D341Med (cell line): ENCODE measurements at places on chromosomes 1 and 21.

- DNase-seq = no peak
Observed at GRCh38 chr1:167722870-167723251, 1.1 kb downstream of the MPZL1 start.

GRCh38 chr1:22498463-22498862 is 46.8 kb downstream of the ZBTB40 start:
- DNase-seq = no peak

- no peak for DNase-seq
Observed at GRCh38 chr1:101333186-101333585, 96.4 kb downstream of the S1PR1 start.

- no peak for DNase-seq
Observed at GRCh38 chr1:223091896-223092295, 51.2 kb downstream of the TLR5 start.
